ENCODE measurements at places on chromosomes 1 and 21. TPM values are rescaled to one million over a fixed set of nuclear protein-coding genes. Genes with fewer than 3 reads are reported as not detected.
A peak's percentile ranks its signal among the peaks of the same experiment; 100 is the strongest.

Gene CYYR1
- 10.7 TPM for total RNA-seq

DNA sequence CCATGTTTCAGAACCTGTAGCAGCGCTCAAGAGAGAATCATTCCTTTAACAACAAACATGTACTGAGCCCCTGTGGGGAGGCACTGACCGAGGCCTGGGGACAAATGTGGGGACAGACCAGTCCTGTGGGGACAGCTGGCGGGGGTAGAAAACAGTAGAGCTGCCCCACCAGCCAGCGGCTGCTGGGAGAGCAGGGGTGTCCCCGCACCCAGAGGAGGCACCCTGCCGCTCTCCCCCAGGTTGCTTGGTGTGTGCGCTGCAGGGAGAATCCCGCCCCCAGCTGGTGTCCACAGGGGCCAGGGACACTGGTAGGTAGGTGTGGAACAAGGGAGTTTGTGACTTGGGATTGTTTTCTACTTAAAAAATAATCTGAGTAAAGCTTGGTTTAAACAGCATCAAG, 62.1 kb downstream of the ADARB1 start:
- DNase-seq = peak; percentile 56

Gene CYP4X1
- total RNA-seq = 5.1 TPM

DNA sequence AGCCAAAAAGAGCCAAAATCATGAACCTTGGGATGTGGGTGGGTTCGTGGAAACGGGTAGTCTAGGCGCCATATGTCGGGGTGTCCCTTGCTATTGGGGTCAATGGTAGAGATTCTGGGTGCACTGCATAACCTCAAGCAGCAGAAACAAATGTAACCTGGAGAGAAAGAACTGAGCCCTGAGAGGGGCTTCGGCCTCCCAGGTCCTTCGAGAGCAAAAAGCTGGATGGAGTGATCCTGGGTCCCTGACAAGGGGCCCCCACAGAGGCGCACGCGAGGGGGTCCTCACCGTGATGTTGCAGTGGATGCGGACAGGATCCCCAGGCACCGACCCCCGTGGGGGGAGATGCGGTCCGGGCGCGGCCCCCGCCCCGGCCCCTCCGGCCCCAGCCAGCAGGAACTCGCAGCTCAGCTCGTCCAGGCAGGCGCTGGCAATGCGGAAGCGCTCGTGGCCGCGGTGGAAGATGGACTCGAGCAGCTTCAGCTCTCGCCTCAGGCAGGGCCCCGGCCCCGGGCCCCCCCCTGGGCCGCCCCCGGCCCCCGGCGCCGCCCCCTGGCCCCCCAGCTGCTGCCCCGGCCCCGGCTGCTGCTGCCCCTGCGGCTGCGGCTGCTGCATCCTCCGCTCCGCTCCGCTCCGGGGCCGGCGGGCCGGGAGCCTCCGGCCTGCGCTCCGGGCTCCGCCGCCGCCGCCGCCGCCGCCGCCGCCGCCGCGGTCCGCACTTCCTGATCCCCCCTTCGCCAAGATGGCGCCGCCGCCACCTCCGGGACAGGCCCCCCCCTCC, at the start of gene UBE2Q1:
Gene UBE2Q1, minus strand, starts transcription at position 724 of the 781 bp plus-strand sequence. Its CDS starts 109 bp downstream, at position 615.
- DNase-seq = peak; percentile 64

GRCh38 chr1:93016171-93016570, 54.9 kb upstream of the DIPK1A start:
- DNase-seq = no peak

Gene VWA1
- total RNA-seq = 25.1 TPM

Gene CELA3B
- 0.53 TPM for total RNA-seq

DNA sequence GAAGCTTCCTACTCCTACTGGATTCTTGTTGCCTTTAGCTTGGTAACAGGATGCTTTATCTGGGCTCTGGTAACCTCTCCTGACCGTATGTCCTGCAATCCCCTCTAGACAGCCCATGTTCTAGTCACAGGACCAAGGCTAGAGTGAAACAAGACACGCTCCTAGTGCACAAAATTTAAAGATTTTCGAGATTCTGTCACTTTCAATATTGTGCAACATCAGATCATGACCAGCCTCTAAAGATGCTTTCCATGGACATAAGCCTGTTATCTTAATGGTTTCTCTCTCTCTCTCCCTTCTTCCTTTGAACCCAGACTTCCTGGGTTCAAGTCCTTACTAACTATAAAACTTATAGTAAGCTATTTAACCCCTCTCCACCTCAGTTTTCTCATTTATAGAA, 1.6 kb upstream of the LY9 start:
- DNase-seq = no peak

DNA sequence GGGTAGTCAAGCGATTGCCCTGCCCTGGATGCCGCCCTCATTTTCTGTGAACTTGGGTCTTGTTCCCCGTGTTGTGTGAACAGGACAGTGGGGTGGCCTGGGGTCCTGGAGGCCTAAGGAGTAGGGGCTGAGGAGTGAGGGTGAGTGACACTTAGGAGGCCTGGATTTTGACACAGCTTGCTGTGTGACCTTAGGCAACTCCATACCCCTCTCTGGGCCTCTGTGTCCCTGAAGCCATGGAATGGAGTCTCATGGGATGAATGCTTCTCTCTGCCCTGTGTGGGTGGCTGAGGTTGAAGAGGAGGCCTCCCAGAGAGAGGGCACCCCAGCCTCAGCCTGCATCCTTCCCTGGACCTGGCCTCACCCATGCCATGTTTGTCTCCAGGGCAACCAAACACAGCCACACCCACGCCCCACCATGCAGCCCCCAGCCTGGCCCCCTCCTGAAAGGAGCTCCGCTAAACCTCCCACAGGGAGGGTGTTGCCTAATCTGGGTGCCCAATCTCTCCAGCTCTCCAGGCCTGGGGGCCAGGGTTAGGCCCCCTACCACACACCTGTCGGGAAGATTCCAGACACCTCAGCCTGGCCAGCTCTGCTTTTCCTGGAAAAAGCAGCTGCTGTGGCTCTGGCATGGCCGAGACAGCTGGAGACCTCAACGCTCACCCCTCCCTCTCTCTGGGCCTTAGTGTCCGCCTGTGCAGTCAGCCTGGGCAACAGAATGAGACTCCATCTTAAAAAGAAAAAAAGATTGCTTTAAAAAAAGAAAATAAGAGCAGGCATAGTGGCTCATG, 9.9 kb downstream of the MYOM3 start:
- no peak for DNase-seq

DNA sequence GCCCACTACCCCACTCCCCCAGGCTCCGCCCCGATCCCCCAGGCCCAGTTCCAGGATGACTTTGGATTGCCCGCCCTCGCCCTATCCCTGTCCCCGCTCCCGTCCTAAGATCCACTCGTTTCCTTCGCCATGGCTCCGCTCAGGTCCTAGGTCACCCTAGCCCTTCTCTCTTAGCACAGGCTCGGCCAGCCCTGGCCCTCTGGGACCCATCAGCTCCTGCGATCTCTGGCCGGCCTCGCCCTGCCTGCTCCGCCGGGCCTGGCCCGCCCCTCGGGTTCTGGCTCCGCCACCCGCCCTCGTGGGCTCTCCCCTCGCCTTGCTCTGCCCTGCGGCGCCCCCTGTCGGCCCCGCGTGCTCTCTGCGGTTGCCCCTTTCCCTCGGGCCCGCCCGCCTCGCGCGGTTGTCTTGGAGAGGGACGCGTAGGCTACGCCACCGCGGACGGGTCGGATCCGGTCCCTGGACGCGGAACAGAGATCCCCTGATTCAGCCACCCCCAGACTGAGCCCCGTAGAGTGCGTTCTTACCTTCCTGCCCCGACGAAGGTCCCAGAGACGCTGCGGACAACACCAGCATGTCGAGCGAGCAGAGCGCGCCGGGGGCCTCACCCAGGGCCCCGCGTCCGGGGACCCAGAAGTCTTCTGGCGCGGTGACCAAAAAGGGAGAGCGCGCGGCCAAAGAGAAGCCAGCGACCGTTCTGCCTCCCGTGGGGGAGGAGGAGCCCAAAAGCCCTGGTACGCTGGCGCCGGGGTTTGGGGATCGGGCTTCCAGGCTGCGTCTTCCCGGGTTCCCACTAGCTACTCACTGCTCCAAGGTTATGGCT, at the start of gene LRRC71:
Gene LRRC71, plus strand, starts transcription at position 400 of the 820 bp plus-strand sequence. Its CDS starts 172 bp downstream, at position 572.
- DNase-seq = peak; percentile 95

Gene NTMT2
- total RNA-seq = 4.0 TPM

Gene USH2A
- 2.6 TPM for total RNA-seq

Gene TFAP2E
- total RNA-seq = 0.31 TPM

GRCh38 chr1:79006564-79006963, at the start of gene ADGRL4:
TSS of gene ADGRL4 (minus strand) at chr1:79006730. CDS start at chr1:79006654, 76 bp downstream.
- DNase-seq = peak; percentile 79

DNA sequence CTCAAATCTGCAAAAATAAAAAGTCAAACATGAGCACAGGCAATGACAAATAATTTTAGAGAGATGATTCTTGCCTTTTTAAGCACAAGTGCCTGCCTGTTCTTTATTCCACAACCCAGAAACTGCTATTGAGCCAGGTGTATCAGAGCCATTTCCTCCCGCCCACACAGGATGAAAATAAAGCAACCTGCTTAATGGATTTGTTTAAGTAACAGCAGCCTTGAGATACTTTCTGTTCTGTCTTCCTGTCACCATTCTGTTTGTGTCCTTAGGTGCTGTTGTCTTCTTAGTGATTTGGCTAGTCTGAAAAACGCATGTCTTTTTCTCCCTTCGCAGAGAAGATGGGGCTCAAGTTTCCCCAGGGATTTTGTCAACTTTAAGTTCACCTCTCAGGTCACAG, 11.4 kb downstream of the RPE65 start:
- no peak for DNase-seq

DNA sequence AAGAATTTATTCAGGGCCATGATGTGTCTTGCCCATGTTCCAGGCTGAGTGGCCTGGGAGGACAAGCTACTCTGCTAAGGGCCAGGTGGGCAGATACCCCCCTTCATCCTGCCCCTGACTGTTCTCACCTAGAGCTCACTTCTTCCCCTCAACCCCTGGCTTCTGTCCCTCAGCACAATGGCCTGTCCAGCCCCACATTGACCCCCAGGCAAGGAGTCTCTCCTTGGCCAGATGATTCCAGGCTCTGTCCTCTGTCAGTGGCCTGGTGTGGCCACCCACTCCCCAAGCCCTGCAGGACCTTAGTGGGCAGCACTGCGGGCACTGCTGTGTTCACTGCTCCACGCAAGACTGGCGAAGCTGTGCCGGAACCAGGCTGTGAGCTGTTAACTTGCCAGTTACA, 460.0 kb downstream of the MATN1 start:
- DNase-seq = no peak

DNA sequence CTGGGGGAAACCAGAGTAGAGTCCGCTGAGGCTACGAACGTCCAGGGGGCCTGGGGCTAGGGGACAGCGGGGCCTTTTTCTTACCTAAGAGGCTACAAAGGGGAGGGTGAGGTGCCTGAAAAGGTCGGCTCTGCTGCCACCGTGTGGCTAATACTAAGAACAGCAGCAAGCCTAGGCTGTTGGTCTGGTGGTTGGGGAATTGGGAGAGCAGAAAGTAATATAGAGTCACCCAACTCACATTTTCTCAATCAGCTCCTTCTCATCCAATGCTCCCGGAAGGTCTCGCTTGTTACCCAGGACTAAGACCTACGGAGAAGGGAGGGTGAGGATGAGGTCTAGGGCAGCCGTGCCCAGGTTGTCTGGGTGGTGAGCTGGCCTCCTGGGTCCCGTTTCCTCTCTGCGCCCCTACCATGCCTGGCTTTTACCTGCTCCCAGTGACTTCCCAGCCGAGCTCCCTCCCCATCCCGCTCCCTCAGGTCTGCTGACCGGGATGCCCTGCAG, 9.3 kb downstream of the ARL8A start:
- DNase-seq = peak; percentile 42

- DNase-seq = no peak
Measured at GRCh38 chr1:179883745-179884138, 1.7 kb downstream of the TOR1AIP1 start.

Gene NBPF26
- 5.0 TPM for total RNA-seq

- no peak for DNase-seq
Measured at GRCh38 chr1:231419738-231420298, 2.3 kb downstream of the EGLN1 start.

Gene OR2M3
- not detected for total RNA-seq
